GM23338 (cell line): ENCODE measurements at places on chromosomes 6 and 20.

- peaks cover 9% of the 10 kb centered on the region for H3K4me1 ChIP-seq
- H3K27me3 ChIP-seq, result no peaks in the 10 kb centered on the region
- DNase-seq, result no peak
These were observed 26.4 kb downstream of the SLC35F1 start for GRCh38 chr6:117933471-117933870.

GRCh38 chr6:134621858-134622257 is 303.9 kb upstream of the SGK1 start:
- no peaks in the 10 kb centered on the region for H3K4me1 ChIP-seq
- H3K27me3 ChIP-seq, result no peaks in the 10 kb centered on the region
- H3K36me3 ChIP-seq, result no peaks in the 10 kb centered on the region
- DNase-seq, result no peak
- no peak overlapping the region for H3K27ac ChIP-seq
- no peak overlapping the region for H3K4me3 ChIP-seq

DNA sequence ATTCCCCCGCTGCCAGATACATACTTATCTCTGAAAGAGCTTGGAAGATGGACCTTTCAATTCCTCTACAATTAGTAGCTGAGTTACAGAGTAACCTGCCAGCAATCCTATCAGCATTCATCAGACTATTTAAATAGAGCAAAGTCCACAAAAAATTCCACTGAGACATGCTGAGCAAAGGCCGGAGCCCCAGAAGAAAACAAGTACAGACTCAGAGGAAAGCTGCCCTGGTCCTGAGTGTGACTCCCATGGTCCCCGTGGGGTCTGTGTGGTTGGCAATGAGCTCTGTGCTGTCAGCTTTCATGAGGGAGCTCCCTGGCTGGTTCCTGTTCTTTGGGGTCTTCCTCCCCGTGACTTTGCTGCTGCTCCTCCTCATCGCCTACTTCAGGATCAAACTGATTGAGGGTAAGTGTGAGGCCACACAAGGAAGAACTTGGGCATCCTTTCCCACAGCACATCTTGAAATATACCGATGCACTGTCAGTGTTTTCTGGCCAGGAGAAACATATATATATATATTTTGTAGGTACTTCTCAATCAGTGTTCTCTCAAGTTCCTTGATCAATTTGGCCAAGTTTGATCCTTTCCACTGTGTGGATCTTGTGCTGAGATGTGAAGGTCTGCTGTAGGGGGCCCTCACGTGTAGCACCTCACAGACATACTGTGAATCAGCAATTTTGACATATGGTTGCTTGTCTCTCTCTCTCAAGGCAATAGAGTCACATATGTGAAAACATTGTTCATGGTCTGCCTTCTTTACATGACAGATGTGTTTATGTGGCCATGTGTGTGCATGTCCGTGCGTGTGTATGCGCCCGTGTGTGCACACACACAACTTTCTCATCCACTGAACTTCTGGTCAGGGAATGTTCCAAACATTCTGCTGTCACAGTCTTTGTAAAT is at the start of gene SMLR1:
Gene SMLR1 (plus strand): TSS at position 160 of the 903 bp plus-strand sequence. CDS start 8 bp downstream, at position 168.
- no peak within 1 kb of the TSS for H3K4me3 ChIP-seq
- no peak within 1 kb of the TSS for H3K27ac ChIP-seq
- no peak for DNase-seq
- no peaks in the 10 kb centered on the region; the same call in 1 of the 2 replicates for H3K36me3 ChIP-seq

DNA sequence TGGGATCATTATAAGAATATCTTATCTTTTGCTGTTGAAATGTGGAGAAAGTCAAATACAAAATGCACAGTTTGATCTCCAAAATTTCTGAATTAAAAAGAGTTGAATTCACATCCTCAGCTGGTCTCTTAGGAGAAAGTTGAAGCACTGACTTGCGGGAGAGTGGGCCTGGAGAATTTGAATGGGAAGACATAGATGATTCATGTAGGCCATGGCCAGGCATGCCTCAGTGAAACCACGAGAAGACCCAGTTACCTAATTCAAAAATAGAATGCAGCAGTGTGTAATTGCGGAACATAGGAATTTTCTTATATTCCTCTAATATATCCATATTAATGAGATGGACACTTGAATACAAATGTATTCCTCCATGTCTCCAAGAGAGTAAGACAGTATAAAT is 53.0 kb upstream of the DTNBP1 start:
- no peak overlapping the region for H3K27ac ChIP-seq
- no peak overlapping the region for H3K4me3 ChIP-seq
- no peaks in the 10 kb centered on the region for H3K4me1 ChIP-seq
- no peaks in the 10 kb centered on the region for H3K36me3 ChIP-seq

DNA sequence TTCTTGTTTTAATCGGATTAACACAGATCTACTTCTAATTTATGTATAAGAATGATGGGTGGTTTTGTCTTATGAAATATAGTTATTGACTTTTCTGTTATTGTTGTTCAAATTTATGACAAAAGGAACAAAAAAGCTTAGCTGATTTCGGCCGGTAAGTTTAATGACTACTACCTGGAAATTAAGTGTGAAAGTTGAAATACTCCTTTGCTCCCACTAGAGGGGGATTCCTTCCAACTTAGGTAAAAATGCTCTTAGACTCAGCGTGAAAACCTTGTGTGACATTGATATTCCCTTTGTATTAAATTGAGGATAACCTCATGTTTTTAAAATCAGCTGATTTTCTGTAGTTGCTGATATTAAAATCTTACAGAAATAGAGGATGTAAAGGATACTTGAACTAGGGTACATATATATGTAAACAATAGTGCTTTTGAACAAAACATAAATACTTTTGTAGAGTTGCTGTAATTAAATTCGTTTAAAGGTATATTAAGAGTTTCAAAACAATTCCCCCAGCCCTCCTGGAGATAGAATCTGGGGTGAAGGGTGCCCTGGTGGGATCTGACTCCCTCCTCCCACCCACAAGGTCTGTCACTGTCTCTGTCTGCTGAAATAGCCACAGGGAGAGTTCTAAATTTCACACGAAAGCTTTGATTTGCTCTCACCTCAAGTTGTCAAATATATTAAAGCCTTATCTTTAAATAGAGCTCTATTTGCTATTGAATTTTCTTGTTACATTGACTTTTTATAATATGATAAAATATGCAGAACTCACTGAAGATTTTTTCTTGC is 257.5 kb downstream of the ARID1B start:
- no peak overlapping the region for H3K27ac ChIP-seq
- peak; percentile 77 for DNase-seq
- no peaks in the 10 kb centered on the region for H3K27me3 ChIP-seq
- no peaks in the 10 kb centered on the region for H3K36me3 ChIP-seq

DNA sequence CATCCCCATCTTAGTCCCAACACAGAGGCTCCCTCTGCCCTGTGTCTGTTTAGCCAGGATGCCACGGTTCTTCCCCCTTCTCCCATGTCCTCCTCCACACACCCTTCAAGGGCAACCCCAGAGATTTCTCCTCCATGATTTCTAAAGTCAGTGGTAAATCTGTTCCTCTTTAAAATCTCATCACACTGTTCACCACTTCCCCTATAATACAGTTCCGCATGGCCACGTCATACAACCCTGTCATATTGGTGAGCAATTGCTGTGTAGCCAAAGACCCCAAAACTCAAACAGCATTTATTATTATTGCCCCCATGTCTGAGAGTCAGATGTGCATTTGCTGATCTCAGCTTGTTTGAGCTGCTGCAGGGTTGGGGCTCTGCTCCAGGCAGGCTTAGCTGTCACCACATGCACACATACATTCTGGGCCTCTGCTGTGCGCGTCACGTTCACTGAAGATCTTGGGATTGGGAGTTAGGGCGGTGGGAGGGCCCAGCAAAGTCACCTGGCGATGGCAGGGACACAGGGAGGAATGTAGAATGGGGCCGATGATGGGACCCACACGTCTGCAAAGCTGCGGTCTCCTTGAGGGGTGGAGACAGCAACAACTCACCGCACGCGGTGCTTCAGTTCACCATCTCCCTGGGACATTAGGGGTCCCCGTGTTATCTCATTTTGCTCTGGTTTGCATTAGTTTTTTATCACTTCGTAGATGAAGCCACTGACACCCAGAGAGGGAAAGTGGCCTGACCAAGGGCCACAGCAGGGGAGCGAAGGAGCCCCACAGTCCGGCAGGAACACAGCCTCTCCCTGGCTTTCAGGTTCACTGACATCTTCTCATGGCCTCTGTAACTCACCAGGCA is 36.9 kb upstream of the CD93 start:
- H3K36me3 ChIP-seq, result no peaks in the 10 kb centered on the region
- no peak for DNase-seq
- H3K4me3 ChIP-seq, result no peak overlapping the region
- no peaks in the 10 kb centered on the region for H3K4me1 ChIP-seq
- H3K27me3 ChIP-seq, result no peaks in the 10 kb centered on the region
- H3K27ac ChIP-seq, result no peak overlapping the region

DNA sequence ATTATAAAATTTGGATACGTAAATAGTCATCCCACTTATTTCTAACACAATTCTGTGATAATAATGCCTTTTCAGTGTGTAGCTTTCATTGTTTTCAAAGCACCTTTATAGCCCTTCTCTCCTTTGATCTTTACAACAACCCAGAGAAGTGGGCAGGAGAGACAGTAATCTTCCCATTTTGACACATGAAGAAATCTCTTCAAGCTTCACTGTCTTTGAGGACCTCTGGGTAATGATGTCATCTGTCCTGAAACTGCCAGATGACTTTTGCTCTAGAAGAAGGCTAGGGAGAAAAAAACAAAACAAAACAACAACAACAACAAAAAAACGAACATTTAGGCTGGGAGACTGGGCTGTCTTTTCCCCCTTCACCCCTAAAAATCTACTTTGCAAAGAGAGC is 203.0 kb downstream of the KCNQ5 start:
- H3K4me3 ChIP-seq, result no peak overlapping the region
- no peak overlapping the region for H3K27ac ChIP-seq
- H3K27me3 ChIP-seq, result no peaks in the 10 kb centered on the region
- H3K36me3 ChIP-seq, result no peaks in the 10 kb centered on the region

DNA sequence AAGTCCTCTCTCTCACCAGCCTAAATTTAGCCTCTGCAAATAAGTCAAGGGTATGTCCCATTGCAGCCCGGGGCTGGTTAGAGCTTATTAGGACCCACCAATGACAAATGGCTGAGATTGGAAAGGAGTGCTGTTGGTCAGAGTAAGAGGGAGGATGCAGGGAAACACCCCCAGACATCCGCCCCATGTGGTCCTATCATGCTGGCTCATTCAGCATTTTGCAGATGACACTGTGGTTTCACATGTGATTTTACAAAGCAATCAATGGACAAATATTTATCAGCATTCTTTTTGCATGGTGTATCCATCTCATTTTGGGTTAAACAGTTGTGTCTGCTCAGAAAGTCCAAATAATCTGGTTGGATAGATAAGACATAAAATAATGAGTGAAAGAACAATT is 152.2 kb upstream of the EXOC2 start:
- no peak overlapping the region for H3K27ac ChIP-seq
- H3K27me3 ChIP-seq, result no peaks in the 10 kb centered on the region
- H3K4me1 ChIP-seq, result no peaks in the 10 kb centered on the region; the same call in 1 of the 2 replicates

DNA sequence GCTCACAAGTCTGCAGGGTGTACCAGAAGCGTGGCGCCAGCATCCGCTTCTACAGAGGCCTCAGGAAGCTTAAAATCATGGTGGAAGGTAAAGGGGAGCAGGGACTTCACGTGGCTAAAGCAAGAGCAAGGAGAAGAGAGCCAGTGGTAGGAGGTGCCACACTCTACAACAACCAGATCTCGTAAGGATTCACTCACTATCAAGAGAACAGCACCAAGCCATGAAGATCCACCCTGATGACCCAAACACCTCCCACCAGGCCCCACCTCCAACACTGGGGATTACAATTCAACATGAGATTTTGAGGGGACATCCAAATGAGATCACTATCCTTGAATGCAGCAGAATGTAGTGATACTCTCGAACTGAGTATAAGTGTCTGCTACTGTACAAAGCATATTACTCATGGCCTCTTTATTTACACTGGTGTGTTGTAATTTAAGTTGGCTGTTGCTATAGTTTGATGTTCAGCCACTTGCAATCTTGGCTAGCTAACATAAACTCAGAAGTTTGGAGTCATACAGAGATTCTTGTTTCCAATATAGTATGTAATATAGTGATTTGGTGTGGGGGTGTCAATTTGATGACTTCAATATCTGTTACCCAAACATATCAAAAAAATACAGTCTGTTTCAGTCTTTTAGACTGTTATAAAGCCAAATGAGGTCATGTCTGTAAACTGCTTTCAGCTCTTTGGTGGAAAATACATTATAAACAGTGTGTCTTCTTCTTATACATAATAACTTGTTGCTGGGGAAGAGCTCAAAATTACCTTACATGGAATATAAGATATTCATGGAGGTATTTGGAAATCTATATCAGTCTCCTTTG is 39.4 kb upstream of the MYLIP start:
- no peaks in the 10 kb centered on the region for H3K27me3 ChIP-seq
- H3K36me3 ChIP-seq, result no peaks in the 10 kb centered on the region
- no peaks in the 10 kb centered on the region for H3K4me1 ChIP-seq
- H3K27ac ChIP-seq, result no peak overlapping the region
- DNase-seq, result no peak

DNA sequence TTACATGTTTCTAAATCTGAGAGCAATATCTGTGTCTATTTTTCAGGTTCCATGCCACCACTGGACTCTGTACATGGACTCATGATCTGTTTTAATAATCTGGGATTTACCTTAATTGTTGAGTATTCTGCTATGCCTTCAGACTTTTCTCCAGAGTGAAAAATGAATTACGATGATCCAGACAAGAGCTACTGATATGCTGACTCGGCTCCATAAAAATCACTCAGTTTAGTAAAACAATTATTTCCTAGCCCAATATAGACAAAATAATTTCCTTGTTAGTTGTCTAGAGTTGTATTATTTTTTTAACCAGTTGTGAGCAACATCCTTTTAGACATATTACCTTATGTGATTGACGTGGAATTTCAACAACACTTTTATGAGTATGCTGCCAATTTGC is 736.8 kb downstream of the RFPL4B start:
- DNase-seq, result no peak
- no peaks in the 10 kb centered on the region for H3K36me3 ChIP-seq
- H3K4me3 ChIP-seq, result no peak overlapping the region
- H3K27me3 ChIP-seq, result no peaks in the 10 kb centered on the region
- H3K27ac ChIP-seq, result no peak overlapping the region

DNA sequence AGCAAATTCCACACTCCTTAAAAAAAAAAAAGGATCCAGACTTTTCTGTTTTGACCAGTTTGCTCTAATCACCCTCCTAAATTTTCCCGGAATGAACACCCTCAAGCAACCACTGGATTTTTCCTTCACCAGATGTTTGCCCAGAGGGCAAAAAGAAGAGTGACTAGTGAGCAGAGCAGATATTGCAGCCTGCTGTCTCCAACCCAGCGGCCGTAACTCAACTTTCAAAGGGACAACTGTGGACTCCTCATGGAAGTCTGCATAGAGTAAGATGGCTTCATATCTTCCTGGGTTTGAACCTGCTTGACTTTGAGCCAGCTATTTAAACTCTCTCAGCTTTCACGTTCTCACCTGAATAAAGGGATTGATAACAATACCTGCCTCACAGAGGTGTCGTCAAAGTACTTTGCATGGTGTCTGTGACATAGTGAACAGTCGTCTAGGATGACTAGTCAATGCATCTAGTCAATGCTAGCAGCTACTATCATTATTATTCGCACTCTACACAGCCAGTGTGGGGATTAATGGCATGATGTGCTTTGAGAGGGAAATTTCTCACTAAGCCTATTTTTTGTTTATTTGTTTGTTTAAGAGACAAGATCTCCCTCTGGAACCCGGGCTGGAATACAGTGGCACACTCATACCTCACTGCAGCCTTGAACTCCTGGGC is 92.2 kb upstream of the HIVEP1 start:
- H3K4me3 ChIP-seq, result no peak overlapping the region
- H3K4me1 ChIP-seq, result no peaks in the 10 kb centered on the region
- H3K27ac ChIP-seq, result no peak overlapping the region
- DNase-seq, result no peak
- H3K27me3 ChIP-seq, result no peaks in the 10 kb centered on the region
